Stimulated activated CD4-positive, alpha-beta T cell treated with anti-CD3 and anti-CD28 coated beads, Interleukin-4, amount 100 ng/mL, for 1 hour (primary cell): ENCODE measurements at places on chromosomes 2 and 18.

GRCh38 chr2:148184976-148185375 lies 164.1 kb downstream of the MBD5 start:
- no peak for DNase-seq

DNA sequence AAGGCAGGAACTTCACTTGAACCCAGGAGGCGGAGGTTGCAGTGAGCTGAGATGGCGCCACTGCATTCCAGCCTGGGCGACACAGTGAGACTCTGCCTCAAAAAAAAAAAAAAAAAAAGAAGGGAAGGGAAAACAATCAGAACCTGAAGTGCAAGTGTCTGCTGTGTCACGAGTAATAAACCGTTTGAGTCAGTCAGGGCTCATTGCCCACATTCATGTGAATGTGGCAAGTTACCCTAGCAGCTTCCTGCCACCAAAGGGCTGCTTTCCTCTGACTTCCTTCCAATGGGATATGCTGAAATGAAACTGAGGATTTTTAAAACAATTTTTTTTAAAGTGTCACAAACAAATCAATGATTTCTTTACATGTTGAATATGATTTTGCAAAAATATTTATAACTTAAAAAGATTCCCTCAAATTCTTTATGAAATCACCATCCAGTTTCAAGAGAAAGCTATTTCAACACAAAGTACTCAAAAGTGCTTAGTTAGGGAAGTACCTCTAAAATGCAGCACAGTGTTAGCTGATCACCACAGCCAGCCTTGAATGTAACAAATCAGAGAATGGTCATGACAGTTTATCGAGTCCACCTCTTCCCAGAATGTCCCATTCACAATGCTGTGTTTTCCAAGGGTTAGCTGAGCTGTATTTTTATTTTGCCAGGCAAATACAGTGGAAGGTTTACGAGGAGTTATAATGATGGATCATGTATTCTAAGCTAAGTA lies 36.4 kb downstream of the WDSUB1 start:
- no peak for DNase-seq

GRCh38 chr2:239711911-239712570 lies 311.2 kb upstream of the HDAC4 start:
- DNase-seq: no peak

DNA sequence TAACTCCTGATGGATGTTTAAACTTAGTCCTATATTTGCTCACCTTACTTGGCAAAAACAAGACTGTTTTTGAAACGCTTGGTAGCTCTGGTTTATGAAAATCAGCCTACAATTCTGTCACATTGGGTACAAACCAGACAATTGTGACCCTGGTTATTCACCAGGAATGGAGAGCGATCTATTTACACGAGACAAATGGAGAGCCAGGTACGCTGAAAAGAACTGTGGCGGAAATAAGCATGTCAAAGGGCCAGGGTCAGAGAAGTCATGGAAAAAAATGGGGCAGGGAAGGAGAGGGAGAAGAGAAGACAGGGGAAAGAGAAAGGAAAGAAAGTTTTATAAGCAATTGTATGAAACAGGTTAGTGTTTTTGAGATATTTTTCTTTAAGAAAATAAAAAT lies 119.5 kb upstream of the ZFP36L2 start:
- DNase-seq: no peak

DNA sequence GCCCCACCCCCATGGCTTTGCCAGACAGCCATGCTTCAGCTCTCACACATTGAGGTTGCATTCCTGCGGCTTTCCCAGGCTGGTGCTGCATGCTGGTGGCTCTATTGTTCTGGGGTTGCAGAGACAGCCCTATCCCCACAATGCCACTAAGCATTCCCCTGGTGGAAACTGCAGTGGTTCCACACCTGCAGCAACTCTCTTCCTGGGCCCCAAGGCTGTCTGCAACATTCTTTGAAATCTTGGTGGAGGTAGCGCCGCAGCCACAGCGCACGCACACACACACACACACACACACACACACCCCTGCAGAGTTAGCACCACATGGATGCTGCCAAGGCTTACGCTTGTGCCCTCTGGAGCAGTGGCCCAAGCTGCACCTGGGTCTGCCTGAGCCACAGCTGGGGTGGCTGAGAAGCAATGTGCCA lies 21.4 kb downstream of the SFXN5 start:
- no peak for DNase-seq

DNA sequence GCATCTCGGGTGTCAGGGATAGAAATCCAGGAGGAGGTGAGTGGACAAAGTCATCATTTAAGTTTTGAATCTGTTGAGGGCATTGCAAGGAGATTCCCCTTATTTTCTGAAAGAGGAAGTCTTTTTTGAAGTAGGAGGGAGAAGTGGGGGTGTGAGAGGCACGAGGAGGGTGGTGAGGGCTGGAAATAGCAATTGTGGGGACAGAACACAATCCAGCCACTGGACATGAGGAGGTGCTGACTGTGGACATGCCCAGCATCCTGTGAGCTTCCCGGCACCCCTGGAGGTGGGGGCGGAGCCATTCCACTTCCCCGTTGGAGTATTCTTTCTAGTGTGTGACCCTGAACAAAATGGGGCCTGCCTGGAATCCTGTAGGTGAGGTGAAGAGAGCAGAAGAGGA lies 310.7 kb upstream of the EPAS1 start:
- DNase-seq: no peak

DNA sequence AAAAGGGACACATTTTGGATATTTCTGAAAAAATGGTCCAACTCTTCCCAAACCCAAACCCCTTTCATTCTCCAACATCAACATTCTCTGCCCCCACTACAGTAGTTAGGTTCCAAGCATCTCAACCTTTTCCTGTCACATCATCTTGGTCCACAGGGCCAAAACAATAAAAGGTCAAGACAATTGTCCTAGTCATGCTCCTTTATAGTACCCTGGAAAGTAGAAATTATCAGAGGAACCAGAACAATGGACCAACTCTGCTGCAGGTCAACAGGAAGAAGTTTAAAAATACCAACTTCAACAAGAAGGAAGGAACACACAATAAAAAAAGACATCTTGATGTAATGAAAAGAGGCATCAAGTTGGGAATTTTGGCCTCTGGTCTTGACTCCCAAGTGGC lies 36.1 kb downstream of the CLASP1 start:
- no peak for DNase-seq

DNA sequence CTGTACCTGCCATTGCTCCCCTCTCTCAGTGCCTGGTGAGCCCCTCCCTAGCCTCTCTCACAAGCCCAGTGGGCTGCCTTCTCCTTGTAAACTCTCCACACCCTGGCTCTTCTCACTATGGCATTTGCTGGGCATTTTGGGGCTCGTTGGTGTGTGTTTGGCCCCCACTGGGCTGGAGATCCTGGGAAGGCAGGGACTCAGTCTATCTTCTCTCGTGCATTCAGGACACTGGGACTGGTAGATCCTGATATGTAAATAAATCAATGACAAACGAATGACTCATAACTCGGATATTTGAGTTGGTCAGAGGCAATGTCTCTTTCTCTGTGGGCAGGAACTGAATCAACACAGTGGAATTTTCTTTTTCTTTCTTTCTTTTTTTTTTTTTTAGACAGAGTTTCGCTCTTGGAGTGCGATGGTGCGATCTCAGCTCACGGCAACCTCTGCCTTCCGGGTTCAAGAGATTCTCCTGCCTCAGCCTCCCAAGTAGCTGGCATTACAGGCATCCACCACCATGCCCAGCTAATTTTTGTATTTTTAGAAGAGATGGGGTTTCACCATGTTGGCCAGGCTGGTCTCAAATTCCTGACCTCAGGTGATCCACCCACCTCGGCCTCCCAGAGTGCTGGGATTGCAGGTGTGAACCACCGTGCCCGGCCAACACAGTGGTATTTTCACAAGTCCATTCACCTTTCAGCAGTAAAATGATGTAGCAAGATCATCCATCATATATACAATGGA lies 144.6 kb upstream of the SPRED2 start:
- no peak for DNase-seq

DNA sequence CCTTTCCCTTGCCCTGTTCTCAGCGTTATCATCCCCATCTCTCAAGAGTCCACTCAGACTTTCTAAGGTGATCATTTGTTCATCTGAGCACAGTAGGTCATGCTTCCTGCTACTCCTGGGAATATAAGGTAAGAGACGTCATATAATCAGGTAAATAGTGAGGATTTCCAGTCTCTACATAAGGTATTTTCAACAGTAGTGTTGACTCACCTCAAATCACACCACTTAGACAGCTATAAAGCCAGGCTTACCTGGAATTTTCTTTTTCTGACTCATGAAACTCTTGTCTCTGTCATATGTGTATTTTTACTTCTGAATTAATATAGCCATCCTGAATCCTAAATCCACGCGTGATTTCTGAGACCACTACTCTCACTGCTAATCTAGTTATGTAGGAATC lies 443.2 kb downstream of the ARHGAP15 start:
- DNase-seq: no peak

DNA sequence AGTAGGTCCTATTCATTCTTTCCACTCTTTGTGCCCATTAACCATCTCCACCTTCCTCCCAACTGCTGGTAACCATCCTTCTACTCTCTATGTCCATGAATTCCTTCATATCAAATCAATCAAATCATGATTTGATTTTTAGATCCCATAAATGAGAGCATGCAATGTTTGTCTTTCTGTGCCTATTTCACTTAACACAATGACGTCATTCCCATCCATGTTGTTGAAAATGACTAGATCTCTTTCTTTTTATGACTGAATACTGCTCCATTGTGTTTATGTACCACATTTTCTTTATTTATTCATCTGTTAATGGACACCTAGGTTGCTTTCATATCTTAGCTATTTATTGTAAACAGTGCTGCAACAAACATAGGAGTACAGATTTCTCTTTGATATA lies 827.3 kb upstream of the NRXN1 start:
- no peak for DNase-seq

DNA sequence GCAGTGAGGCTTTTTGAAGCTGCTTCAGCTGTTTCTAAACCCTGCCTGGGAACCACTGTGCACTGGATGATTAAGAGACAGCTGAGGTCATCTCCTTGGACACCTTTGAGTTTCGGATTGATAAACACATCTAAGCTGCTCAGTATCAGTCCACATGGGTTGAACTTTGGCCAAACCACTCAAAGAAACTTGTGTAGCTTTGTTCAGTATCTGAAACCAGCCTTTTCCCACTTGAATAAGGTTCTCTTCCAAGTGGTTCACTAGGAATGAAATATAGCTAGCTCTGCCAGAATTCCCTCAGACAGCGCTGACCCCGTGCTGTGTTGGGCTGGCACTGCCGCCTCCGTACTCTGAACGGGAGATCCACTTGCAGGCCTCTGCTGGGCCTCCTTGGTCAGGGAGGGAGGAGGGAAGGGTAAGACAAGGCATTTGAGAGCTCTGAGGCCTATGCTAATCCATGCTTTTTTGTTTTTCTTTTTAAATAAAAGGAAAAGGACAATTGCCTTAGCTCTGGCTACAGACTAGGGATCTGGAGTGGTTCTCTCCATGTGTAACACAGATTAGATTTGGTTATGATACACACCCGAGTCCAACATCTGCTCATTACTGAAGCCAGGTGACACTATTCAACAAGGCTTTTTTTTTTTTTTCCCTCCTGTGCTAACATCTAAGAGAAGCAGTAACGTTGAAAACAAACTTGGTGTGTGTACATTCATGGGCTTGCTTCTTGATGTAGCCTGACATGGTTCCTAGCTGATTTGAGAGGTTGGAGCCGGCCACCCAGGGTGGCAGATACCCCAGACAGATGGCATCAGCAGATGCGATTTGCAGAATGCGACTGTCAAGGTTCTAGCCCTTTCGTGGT lies 67.7 kb downstream of the NCK2 start:
- no peak for DNase-seq

DNA sequence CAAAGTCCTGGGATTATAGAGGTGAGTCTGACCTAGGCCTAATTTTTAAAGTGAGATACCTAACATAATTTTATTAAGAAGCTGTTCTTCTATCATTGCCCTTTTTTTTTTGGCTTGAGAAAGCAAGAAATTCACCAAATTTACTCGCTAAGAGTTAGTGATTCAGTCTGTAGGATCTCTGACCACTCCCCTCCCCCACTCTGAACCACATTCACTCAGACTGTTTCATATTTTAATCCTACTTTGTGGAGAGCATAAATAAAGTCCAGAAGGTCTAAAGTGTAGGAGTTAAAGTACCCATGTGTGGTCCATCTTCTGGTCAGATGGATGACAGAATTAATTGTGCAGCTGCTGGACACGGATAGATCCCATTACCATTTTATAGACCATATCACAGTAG lies 115.8 kb upstream of the MGAT5 start:
- DNase-seq: no peak

DNA sequence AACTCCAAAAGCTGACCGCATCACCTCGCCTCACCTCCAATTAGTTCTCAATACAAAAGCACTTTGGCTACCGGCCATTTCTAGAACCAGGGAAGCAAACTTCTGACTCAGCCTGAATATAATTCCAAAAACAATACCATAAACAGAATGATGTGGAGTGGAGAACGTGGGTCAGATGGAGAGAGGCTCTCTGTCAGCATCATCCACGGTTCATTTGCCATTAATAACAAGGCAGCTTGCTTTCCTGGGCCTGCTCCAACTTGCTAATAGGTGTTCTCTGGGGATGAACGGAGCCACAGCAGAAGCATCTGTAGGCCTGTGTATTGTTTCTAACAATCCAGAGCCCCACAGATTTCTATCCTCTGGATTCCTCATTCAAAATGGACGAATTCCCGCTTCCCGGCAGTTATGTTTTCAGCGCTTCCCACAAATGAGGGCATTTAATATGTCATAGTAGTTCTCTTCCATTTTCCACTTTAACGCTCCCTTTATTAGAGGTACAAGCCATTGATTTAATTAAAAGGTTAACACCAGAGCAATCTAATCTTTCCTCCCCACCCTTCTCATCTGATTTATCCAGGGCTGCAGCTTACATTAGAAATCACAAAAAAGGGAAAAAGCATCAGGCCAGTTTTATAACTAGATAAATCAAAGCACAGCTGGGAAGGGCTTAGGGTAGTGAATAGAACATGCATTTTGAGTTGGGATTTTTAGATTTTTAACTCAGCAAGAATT lies 23.2 kb upstream of the CNTNAP5 start:
- DNase-seq: no peak

- no peak for DNase-seq
Measured at GRCh38 chr2:105541189-105542050, 142.6 kb upstream of the FHL2 start.

- DNase-seq: no peak
Measured at GRCh38 chr2:196480653-196481323, 158.7 kb upstream of the CCDC150 start.

- no peak for DNase-seq
Measured at GRCh38 chr18:59639821-59640220, 57.4 kb downstream of the CCBE1 start.

DNA sequence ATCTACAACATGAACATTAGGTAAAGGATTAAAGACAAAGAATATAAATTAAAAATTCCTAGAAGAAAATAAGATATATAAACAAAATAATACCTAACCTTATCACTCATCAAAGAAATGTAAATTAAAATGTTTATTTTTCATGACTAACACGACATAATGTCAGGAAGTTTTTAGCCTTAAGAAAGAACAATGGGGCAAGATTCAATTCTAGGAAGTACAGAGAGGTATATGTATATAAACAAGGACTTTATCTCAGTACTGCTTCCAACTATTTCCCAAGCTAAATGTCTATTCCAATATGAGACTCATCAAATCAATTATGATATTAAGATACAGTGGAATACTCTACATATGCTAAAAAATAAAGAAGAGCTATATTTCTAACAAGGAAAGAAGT lies 44.1 kb downstream of the TTC21B start:
- DNase-seq: no peak

GRCh38 chr18:11565716-11566115 lies 43.7 kb upstream of the SLC35G4 start:
- DNase-seq: no peak
